ENCODE measurements at places on chromosomes 5 and 9.

DNA sequence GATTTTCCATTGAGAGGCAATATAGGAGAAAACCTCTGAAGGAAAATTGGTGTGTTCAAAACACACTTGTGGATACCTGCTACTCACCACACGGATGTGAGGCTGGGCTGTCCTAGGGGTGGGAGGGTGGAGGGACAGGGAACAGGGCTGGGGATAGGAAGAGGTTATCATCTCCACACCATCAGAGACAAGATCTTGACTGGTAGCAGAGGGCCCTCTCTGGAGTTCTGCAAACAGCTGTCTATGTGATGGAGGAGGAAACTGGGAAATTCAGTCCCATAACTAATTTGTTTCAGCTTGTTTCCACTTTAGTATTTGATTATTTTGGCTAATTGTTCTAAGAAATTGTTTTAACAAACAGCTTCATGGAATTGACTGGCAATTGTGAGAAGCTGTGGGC lies 91.6 kb upstream of the FSTL4 start:
- no peak for DNase-seq

- peak; percentile 7 for DNase-seq
These were observed 328.1 kb downstream of the HINT1 start for GRCh38 chr5:130836729-130837649.

- no peak for DNase-seq
These were observed 46.6 kb upstream of the SLC12A2 start for GRCh38 chr5:128036950-128037349.

DNA sequence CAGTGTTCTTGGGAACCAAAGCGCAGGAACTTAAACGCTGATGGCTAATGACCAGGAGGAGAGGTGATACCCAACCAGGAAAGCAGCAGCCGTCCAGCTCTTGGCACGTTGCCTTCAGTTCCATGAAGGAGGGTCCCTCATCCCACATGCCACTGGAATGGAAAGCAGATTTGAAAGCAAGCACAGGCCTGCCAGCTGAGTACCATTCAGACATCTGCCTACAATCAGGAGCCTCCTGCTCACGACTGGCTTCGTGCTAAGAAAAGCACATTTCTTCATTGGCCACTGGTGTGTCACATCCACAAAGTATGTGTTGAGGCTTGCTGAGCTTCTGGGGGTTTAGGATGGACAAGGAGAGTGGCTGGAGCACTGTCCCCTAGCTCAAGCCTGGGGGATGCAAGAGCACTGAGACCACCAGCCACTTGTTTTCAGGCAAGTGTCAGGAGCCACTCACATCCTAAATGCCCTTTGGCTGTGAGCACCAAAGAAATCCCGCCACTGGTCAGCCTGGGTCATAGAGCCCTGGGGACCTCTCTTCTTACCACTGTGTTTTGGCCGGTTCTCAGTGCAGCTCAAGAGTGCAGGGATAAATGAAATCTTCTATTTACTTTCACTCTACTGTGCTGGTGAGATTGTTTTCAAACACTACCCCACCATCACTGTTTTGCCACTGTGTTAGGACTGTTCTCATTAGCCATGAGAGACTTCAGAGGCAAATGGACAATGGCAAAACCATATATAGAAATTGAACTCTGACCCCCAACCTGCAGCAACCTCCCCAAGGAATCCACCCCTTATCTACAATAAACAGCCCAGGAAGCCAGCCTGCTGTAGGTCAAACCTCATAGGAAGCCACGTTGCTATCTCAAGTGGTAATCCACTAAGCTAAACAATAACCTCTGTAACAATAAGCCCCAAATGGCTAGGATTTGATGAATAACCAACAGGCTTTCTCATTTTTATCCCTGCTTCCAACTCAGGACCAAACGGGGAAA lies 58.3 kb downstream of the MTX3 start:
- no peak for DNase-seq

DNA sequence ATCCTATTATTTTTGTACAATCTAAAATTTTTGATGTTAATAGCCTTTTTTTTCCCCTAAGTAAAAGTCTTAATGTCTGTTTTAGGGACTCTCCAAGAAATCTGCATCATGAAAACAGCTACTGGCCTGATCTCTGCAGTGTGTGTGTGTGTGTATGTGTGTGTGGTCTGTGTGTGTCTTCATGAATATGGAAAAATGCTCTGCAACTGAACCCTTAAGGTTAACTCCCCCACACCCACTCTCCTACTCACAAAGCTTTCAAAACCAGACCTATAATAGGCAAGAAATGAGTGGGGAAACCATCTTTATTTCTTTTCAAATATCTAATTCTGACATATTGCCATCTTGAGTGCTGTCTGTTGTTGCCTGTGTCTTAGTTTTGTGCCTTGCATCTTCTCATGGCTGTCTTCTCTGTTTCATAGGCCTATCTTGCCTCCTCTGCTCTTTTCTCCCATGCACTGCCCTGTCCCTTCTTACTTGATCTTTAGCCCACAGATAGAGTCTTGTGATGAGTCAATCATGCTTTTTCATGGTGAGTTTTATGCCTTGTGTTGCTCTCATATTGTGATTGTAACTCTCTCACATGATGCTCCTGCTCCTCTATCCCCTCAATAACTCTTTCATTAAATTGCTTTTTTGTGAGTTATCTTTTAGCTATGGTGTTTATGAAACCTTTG lies 68.3 kb downstream of the CHSY3 start:
- no peak for DNase-seq

DNA sequence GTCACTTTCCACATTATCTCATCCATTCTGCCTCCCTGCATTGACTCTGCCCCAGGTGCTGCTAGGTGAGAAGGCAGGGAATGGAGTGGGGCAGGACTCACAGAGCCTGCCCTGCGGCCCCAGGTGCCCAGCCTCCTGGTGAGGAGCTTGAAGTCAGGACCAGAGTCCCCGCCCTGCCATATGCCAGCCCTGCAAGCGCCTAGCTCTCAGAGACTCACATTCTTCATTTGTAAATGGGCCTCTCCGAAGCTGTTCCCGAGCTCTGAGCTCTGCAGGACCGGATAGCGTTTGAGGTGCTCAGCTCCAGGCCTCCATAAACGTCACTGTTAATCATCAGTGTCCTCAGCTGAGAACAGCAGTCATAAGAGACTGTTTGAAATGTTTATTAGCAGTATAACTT lies 75.1 kb upstream of the STXBP1 start:
- DNase-seq: no peak

DNA sequence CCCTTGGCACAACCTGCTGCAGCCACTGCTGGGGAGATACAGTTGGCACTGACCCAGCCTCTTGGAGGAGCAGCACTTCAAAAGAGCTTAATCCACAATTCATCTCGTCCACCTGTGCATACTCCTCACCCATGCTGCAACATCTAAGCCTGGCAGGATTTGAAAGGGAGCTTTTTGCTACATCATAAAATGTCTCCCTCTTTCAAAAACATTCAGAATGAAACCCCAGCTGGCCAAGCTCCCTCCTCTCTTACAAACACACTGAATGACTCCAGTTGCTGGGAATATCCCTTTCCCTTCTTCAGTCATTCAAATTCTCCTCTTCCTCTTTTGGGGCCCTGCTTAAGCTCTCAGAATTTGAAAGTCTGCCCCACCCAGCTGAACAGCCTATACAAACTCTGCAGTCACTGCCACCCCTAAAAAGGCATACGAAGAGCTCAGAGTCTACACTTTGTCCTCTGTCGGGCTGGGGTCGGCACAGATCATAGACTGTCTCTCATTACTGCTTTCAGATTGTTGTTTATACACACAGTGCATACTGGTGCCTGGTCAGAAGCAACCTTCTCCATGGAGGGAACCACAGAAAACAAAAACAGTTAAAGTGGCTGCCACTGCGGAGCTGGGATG lies 8.8 kb upstream of the C5orf15 start:
- no peak for DNase-seq

- DNase-seq: peak; percentile 13
These were observed 240.5 kb upstream of the CHD1 start for GRCh38 chr5:99169309-99169708.

DNA sequence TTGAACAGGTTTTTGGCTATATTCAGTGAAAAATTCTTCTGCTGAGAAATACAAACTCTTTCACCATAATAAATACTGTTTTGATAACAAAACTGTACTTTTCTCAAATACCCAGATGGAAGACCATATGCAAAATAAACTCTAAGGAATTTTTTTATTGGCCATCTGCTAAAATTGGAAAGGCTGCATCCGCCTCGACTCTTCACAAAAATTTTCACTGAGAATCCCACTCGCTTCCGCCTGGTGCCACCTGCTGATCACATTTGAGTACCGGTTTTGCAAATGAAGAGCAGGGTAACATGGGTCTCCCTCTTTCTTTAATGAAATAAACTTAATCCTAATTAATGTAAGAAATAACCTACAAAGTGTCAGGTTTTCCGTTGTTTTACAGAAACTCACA lies 76.4 kb downstream of the TTLL11 start:
- peak; percentile 30 for DNase-seq

DNA sequence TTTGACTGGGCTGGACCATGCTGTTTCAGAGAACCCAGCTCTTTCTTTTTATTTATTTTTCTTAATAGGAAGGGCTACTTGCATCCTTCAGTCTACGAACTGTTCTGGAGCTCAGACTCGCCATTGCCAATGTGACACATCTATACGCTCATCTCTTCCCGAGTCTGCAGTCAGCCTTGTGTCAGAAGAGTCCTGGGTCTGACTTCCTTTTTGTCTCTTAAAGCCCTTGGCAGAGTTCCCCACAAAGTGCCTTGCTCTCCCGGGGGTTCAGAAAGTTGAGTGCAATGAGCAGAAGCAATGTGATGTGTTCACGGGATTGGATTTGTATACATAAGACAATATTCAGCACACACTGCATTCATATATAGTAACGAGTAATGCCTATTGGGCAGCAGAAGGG lies 140.4 kb downstream of the ATPSCKMT start:
- no peak for DNase-seq

GRCh38 chr9:7195526-7195925 lies 437.8 kb downstream of the KDM4C start:
- no peak for DNase-seq

DNA sequence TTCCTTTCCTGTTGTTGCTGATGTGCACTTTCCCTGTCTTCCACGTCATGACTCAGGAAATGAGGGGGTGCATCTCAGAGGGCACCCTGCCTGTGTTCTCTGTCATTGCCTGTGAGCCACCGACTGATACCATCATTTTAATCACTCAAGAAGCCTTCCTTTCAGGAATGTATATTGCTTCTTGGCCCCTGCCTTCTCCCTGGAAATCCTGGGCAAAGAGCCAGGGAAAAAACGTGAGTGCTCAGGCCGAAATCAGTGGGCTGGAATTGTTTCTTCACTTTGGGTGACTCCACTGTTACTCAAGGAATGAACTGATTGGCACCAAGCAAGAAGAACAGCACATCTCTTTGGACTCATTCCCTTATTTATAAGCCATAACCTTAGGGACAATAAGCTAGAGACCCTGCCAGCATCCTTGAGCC lies 126.1 kb downstream of the SNX18 start:
- no peak for DNase-seq

GRCh38 chr5:20105915-20106314 lies 117.9 kb upstream of the CDH18 start:
- no peak for DNase-seq

DNA sequence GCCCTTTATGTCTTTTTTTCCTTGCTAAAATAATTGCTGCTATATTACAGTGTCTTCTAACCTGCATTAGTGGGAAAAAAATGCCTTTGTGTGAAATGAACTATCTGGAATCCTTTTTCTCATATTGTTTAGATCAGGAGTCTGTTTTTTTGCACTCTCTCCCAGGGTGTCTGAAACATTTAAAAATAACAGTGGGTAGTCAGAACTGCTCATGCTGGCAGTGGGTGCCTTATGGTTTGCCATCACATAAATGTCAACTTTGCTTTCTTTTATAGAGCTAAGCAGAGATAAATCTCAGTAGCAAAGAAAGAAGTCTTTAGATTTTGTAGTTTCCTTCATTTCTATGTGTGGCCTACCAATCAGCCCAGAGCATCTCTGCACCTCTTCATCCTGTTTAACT lies 347.8 kb upstream of the RGMB start:
- DNase-seq: no peak

Measured in hematopoietic multipotent progenitor cell treated with erythropoietin and hydrocortisone succinate and interleukin-3 and kit ligand, for 6 days (in vitro differentiated cells).